ENCODE measurements at places on chromosomes 1 and 21.
A peak's percentile ranks its signal among the peaks of the same experiment; 100 is the strongest.

- DNase-seq, result no peak
Measured at GRCh38 chr1:57209495-57209894, 214.4 kb downstream of the DAB1 start.

GRCh38 chr1:10237157-10237539 lies 26.8 kb downstream of the KIF1B start:
- no peak for DNase-seq

GRCh38 chr1:21123287-21123948 lies 53.3 kb downstream of the EIF4G3 start:
- no peak for DNase-seq

- no peak for DNase-seq
Measured at GRCh38 chr1:15315815-15316214, 68.8 kb downstream of the FHAD1 start.

GRCh38 chr21:39673163-39673562 lies 60.4 kb downstream of the B3GALT5 start:
- DNase-seq, result no peak

GRCh38 chr1:32020339-32020738 lies 6.7 kb downstream of the KHDRBS1 start:
- DNase-seq, result no peak

DNA sequence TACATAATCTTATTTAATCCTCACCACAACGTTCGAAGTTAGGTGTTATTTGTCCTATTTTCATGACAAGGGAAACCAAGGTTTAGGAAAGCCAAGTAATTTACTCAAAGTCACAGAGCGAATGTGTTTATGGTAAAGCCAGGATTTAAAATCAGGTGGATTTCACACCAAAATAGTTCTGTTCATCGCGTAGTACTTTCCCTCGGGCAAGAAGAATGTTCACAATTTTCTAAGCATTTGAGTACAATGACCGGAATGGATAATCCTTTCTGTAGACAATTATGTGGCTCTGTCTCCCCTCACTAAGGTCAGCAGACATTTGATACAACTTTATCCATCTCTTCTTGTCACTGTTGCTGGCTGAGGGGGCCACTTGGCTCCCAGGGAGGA lies 204.2 kb downstream of the ST6GALNAC3 start:
- DNase-seq, result no peak

GRCh38 chr1:246709835-246710234 lies 14.4 kb upstream of the SCCPDH start:
- no peak for DNase-seq

DNA sequence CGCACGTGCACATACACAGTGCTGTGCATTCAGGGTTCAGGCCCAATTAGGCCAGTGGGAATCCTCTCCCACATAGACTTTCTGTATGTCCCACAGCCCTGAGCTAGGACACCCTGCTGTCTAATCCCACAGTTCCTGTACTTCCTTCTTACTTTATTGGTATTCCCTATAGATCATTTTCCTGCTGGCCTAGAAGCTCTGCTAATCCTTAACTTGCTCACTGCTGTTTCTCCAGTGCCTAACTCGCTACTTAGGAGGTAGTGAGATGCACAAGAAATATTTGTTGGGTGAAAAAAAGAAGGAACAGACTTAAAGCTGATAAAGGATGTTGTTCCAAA lies 34.1 kb upstream of the FHAD1 start:
- no peak for DNase-seq

DNA sequence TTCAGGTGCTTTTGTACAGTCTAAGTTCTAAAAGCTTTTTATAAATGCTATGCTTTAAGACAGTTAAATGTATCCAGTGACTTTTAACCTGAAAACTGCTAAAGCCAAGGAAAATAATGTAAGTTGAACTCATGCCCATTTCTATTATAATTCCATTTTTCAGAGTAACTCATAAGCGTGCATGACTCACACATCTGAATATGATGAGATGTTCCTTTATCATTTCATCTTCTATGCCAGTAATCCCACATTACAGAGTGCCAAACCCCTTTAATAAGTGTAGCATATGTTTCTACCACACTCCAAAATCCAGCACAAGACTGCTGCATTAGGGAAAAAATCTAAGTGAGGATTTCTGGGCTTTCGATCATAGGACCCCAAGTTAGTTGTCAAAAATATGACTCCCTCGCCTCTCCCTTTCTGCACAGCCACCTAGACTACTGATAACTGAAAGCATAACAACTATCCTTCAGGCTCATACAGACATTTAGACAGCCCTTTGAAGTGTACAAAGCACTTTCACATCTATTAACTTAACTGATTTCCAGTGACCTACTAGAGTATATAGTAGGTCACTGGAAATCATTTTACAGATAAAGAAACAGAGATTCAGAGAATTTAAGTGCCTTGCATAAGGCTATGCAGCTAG lies 45.3 kb downstream of the JAK1 start:
- DNase-seq, result no peak

GRCh38 chr1:9326596-9326995 lies 33.9 kb downstream of the SPSB1 start:
- DNase-seq, result no peak

DNA sequence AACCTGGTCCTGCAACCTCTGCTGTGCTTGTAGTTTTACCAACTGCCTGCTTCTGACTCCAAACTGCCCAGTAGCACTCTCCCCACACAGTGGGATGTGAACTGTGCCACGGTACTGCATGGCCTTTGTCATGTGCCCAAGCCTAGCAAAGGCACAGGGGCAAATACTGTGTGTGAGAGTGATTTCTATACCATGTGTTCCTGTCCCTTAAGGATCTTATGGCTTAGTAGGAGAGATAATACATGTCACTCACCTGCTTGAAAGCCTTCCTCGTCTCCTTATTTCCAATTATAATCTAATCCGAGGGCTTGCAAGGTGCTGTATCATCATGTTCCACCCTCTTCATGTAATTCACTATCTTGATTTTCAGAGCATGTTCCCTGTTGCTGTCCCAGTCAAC lies 51.3 kb downstream of the UBE4B start:
- no peak for DNase-seq

DNA sequence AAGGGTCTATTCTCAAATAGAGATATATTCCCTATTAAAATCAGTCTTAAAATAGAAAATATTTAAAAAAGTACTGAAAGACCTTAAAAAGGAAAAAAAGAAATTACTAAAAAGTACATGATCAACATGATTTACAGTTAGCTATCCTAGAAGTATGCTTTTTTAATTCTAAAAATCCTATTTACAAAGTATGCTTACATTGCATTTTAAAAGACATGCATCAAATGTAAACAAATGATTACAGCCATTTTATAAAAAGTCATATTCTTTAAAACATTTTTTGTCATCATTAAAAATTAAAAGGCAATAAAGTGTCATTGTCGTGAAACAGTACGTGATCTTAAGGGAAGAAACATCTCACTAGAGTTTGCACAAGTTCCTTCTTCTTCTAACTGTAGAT lies 7.9 kb upstream of the C1orf52 start:
- DNase-seq, result no peak

GRCh38 chr1:192633533-192634253 lies 2.3 kb upstream of the RGS13 start:
- DNase-seq, result no peak

GRCh38 chr1:7319196-7319595 lies 451.9 kb upstream of the VAMP3 start:
- DNase-seq, result no peak

DNA sequence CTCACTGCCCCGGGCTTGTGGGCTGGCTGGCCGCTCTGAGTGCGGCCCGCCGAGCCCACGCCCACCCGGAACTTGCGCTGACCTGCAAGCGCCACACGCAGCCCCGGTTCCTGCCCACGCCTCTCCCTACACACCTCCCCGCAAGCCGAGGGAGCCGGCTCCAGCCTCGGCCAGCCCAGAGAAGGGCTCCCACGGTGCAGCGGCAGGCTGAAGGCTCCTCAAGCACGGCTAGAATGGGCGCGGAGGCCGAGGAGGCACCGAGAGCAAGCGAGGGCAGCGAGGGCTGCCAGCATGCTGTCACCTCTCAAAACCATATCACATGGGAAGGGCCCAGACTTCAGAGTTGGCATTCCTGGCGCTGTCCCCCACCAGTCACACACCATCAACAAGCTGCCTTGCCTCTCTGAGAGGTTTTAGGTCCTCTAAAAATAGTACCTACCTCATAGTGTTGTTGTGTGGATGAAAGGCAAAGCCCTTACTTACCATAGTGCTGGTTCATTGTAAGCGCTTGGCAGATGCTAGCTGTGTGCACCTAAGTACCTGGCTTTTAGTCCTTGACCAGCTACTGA lies 13.4 kb downstream of the LDLRAD1 start:
- no peak for DNase-seq

GRCh38 chr21:26572702-26573381 lies at the start of gene CYYR1:
Gene CYYR1 (minus strand): TSS chr21:26573286. CDS start chr21:26572940, 346 bp downstream.
- no peak for DNase-seq

DNA sequence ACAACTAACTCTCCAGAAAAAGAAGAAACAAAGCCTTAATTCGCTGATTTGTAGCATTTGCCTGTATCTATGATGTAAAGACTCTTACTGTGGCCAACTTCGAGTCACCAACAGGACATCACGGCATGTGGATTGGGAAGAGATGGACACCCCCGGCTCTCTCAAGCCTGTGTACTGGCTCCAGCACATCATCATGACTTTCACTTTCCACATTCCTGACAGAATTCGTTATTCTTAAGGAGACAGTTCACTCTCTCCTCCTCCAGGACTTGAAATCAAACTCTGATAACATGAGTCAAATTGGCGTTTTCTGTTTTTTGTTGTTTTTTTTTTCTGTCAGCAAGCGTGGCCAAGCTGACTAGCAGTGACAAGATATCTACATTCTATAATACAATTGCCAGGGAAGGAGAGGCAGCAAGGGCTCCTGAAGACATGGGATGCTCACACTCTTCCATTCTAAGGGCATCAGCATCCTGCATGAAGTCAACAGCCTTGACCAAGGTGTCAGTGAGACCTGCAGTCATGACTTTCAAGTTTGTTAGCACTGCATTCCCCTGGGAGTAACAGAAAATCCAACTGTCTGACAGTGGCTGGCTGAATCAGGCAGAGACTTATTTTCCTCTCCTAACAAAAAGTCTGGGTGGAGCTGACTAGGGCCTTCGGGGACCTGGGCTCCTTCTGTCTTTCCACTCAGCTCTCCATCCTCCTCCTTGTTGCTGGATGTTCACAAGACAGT lies 13.3 kb upstream of the TRAF3IP3 start:
- DNase-seq, result no peak

- DNase-seq, result no peak
Measured at GRCh38 chr1:29200906-29201594, 19.4 kb upstream of the SRSF4 start.

- DNase-seq, result no peak
Measured at GRCh38 chr1:160108888-160109662, 6.5 kb upstream of the ATP1A2 start.

- DNase-seq, result no peak
Measured at GRCh38 chr1:163820226-163820625, 498.5 kb downstream of the NUF2 start.

DNA sequence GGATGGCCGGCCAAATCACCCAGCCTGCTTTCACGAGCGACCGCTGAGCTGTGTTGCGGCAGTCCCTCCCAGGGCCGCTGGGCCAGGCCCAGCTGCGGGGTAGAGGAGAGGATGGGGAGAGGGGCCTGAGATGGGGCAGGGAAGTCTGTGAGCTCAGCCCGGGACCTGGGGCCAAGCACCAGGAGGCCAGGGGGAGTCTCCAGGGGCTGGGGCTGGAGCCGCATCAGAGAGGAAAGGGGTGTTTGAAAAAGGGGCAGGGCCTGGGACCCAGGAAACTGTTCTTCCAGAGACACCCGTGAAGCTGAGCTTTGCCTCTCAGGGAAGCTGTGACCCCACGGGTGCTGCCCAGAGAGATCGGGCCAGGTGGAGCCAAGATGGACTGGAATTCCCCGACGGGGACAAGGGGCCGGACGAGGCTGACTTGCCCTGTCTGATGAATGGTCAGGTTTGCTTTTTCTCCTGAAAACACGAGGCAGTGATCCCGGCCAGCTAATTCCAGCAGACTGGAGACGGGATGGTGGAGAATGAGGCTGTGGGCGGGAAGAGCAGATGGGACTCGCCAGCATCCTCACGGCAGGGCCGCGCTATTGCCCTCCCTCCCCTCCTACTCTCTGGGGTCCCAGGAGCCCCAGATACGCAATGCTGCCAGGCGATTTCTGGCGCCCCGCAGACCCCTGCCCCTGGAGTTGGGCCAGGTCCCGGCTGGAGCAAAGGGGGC lies 40.3 kb upstream of the COL18A1 start:
- DNase-seq, result no peak

DNA sequence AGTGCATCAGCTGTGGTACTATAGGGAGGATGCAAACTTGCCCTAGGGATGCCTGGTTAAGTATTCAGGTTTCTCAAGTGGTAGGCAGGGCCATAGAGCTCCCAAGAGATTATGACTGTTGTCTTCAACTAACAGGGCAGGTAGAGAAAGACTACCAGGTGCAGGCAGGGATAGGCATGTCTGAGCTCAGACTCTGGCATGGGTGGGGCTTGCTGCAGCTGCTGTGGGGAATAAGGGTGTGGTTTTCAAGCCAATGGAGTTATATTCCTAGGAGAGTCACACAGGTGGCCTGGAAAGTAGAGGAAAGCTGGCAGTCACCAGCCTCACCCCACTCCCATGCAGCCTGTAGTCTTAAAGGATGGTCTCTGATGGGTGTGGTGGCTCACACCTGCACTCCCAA lies 673.4 kb upstream of the ADGRL4 start:
- DNase-seq, result peak; percentile 3

DNA sequence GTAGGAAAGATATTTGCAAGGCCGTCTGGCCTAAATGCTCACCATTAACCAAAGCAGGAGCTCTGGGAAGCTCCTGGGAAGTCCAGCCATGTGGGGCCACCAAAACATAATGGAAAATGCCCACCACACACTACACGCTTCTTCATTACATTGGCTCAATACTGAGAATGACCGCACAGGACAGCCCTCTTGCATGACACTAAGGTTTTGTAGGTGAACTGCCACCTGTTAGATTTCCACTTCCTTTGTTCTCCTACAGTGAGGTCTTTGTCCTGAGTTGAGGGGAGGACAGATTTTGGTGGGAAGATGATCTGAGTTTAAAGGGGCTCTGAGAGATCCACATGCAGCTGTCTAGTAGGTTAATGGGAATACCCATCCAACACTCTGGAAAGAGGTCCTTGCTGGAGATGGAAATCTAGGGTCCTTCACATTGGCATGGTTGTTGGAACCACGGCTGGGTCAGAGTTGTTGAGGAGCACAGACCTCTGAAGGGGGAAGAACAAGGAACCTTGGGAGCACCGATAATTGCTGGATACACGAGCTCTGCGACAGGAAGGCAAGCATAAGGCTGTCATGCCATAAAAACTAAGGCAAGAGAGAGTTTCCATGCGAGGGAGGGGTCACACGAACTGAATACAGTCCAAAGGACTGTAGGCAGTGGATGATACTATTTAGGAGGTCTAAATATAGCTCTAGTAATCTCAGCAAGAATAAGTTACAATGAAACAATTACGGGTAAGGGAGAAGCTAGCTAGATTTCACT lies 105.5 kb upstream of the IRF2BP2 start:
- DNase-seq, result no peak

All from NCI-H510A (cell line).